ENCODE measurements at places on chromosomes 1 and 21.

- DNase-seq = no peak
These were observed 40.2 kb downstream of the TOMM20 start for GRCh38 chr1:235088430-235088829.

DNA sequence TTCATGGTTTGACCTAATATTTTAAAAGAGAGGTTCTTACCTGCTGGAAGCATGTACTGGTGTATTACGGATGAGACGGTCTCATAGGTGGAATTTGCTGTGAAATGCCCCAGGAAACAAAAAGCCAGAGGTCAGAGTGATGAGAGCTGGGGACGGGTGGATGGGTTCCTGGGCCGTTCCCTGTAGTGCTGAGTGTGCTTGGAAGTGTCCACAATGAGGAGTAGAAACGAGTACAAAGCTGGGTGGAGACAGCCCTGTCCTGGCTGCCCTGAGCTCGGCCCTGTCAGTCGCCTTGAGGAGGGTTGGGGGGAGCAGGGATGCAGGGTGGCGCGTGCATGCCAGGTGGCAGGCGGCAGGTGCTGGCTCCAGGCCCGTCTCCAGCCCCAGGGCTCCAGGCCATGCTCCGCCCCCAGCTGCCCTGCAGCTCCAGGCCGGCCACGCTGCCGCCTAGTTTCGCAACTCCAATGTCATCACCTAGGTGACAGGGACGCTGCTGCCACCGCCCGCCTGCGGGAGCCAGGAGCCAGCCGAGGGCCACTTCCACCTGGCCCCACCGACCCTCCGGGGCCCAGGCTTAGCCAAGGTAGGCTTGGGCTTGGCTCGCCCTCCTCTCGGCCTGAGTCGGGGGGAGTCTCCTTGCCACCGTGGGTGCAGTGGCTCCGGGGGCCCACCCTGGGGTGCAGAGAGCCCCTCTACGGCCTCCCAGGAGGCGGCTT lies 16.4 kb downstream of the TP73 start:
- no peak for DNase-seq

GRCh38 chr1:61797045-61797755 lies 54.9 kb downstream of the PATJ start:
- no peak for DNase-seq

- no peak for DNase-seq
These were observed 146.4 kb downstream of the FGGY start for GRCh38 chr1:59443310-59443709.

DNA sequence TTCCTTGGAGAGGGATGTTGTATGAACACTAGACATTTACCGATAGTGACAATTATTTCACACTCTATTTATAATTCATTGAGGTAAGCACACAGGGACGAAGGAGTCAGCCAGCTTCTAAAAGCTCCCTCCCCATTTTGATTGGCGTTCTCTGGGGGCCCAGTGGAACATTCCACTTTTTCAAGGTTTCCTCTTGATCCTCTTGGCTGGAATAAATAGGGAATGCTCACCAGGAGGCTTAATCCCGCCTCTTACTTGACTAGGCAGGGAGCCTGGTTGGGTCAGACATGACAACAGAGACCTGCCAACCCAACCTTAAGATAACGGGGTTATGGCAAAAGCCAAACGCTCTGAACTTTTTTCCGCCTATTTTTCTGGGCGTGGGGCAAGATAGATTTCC lies 974 bp downstream of the ACTN2 start:
- no peak for DNase-seq

GRCh38 chr21:37001441-37001840 lies 5.1 kb upstream of the RIPPLY3 start:
- DNase-seq = no peak
